ENCODE measurements at places on chromosomes 4 and X.
A peak's percentile ranks its signal among the peaks of the same experiment; 100 is the strongest.

DNA sequence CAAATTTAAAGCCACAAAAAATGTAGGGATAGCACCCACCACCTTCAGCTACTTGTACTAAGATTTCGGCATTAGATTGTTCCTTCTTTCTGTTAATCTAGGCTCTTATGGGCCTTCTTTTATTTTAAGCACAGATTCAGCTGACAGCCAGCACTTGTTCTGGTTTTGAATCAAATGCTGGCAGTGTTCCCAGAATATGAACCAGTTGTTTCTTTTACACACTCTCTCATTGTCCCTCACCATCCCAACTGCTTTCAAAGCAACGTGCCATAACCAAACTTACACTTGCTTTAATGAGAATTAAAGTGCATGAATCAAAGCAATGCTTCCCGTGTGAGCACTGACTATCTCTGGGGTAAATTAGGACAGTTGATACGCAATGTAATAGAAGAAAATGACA, 744.5 kb upstream of the FAM241A start:
- no peak for DNase-seq

- no peak for DNase-seq
Observed at GRCh38 chr4:171601091-171601490, 212.1 kb upstream of the GALNTL6 start.

DNA sequence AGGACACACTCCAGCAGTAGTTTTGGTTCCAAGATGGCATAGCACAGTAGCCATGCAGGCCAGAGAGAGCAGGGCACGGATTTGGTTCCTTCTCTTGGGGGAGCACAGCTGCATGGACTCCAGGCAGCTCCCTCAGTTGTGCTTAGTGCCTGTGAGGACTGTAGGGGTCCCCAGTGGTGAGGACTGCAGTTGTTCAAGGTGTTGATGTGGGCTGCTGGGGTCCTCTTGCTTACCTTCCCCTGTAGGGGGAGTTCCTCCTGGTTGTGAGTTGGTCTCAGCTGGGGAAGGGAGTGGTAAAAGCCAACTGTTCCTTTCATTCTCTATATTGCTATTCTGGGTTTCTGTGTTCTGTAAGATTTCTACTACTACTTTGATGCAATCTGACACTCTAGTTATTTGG, 606.5 kb downstream of the MAGEB5 start:
- DNase-seq, result no peak

GRCh38 chrX:2811271-2811670, 17.5 kb upstream of the GYG2 start:
- no peak for DNase-seq

DNA sequence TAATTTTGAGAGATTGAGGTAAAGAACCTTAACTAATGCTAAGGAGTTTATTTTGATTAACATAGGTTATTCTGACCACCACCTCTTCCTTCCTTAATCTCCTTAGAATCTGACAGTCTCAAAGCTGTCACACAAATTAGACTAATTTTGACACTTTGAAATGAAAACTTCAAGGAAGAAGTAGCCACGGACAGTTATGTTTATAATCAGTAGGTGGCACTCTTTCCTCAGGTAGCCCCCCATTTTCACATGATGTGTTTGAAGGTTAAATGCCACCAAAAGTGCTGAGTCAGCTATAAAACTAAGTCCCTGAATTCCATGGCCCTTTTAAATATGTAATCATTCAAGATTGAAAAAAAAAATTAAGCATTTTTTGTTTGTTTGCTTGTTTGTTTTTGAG, 22.4 kb downstream of the TMEM33 start:
- no peak for DNase-seq

DNA sequence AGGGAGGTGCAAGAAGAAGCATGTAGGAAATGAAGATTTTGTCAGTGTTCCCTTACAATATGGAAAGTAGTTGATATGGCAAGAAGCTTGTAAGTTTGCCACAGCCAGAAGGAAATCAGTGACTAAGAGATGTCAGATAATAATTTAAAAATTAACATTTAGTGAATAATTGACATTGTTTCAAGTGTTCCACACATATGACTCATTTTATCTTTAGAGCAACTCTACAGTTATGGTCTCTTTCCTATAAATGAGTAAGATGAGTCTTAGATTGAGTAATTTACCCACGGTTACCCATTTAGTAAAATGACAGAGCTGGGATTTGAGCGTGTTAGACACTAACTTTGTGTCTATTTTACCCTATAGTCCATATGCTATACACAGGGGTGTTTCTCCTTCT, 300.3 kb upstream of the IRS4 start:
- DNase-seq, result no peak

DNA sequence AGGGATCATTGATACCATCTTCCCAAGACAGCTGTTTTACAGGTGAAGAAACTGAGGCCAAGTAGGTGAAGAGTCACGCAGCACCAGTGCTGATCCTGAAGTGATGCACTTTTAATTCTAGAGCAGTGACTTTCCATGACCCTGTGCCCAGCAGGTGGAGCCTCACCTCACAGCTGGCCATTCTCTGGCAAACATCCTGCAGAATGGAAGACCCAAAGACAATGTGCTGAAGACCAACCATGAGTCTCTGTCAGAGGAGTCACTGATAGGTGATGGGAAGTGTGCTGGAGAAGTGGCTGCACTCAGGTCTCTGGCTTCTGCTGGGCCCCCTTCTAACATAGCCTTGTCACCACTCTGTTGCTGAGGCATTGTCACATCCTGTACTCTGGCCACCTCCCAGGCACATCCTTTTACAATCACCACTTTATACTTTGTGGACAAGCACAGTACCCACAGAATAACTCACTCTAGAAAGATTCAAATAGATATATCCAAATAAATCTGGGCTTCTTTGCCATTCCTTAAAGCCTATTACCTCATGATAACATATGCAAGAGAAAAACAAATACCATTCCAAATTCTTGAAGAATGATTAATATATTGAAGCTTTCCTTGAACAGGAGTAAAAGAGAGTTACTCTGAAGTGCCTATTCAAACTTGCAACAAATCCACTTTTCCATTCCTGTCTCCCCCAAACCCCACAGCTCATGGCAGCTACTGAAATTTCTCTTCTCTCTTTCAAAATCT, 64.1 kb upstream of the SCOC start:
- peak; percentile 26 for DNase-seq

DNA sequence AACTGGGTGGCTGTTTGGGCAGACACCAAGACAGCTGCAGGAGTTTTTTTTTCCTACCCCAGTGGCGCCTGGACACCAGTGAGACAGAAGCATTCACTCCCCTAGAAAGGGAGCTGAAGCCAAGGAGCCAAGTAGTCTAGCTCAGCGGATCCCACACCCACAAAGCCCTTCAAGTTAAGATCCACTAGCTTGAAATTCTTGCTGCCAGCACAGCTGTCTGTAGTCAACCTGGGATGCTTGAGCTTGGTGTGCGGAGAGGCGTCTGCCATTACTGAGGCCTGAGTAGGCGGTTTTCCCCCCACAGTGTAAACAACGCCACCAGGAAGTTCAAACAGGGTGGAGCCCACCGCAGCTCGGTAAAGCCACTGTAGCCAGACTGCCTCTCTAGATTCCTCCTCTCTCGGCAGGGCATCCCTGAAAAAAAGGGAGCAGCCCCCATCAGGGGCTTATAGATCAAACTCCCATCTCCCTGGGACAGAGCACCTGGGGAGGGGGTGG, 171.4 kb downstream of the ARHGEF9 start:
- no peak for DNase-seq

- DNase-seq, result peak; percentile 87
Observed at GRCh38 chr4:8428288-8429097, 12.0 kb downstream of the ACOX3 start.

DNA sequence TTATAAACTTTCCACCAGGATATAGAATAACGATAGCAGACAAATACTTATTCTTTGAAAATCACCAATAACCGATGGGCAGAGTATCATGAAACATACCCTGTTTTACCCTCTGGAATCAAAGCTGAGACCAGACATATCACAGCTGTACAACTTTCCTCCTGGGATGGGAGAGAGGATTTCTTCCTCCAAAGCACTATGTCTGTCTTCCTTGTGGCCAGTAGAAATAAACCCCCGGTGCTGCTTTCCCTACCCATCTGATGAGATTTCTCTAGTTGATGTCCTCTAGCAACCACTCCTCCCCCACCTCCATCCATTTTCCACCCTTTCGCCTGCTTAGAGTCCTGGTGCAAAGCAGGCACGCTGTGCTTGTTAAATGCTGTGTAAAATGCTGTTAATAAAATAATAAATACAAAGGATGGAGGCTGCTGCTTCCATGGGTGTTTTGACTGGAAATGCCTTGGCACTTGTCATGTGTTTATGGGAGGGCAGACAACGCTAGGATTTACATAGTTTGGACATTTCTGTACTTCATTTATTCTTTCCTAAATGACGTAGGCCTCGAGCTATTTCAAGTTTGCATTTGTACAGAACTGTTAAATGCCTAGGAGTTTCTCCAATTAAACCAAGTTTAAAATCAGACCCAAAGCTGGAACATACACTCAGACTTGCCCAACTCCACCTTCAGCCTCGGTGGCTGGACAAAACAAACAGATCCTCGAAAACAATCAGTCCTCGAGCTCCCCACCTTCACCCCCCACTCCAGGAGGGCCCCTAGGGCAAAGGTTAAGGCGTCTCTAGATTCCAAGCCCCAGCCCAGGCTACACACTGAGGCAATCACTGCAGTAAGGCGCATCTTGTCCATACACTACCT, 10.1 kb downstream of the BCOR start:
- peak; percentile 73 for DNase-seq

DNA sequence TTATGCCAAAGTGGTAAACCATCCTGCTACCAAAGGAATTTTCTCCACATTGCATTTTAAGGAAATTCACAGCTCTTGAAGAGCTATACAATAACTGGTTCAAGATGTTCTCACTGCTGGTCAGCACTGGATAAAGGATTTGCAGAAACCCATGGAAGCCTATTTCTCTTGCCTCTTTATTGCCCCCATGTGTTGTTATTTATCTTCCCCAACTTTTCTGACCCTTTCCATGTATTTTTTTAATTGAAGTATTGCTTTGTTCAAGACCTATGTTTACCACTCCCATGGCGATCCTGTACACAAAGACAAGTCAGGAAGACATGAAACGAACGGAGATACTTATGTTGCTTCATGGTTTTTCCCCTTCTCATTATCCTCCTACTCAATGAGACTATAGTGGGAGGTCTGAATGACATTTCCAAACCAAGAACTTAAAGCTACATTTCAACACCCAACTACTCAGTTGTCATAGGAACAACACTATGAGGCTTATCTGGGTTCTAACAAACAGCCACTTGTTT, 566.4 kb upstream of the DIPK2B start:
- DNase-seq, result no peak

DNA sequence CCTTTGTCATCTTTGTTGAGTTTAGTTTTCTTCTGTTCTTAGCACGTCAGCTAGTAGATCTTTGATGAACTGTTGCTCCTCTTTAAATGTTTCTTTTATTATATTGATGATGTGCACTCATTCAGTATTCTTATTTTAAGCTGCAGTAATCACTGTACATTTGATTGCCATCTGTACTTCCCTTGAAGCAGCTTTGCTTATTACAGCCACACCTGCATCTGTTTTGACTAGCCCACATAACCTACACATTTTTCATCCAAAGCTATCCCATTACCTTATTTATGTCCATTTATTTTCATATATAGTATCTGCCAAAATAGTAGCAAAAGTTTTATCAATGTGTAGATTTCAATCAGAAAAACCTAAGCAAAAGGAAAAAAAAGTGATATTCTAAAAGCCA, 23.9 kb upstream of the GUCY1B1 start:
- DNase-seq, result no peak

GRCh38 chr4:142707401-142707800, 138.7 kb downstream of the INPP4B start:
- no peak for DNase-seq

DNA sequence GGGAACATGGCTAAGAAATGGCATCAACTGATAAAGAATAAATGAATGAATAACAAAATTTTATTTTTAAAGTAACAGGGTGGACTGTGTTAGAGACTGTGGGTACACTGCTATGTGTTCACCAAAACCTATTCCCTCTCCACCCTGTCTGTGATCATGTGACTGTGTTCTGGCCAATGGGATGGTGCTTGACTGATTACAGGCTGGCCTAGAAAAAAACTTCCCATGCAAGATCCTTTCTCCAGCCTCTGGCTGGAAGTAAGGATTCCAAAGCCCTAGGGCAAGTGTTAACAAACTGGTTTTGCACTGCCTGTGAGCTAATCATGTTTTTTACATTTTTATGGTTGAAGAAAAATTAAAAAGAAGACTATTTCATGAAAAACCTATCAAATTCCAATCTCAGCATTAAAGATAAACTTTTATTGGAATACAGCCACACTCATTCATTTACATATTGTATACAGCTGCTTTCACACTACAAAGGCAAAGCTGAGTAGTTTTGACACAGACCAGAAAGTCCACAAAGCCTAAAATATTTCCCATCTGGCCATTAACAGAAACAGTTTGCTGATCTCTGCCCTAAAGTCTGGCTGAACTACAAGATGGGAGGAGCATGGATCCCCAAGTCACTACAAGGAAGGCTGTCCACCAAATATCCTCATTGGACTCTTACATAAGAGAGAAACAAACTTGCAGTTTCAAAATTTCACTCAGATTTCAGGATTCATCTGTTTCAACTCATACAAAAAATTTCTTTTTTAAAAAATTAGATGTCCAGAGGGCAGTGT, 133.2 kb downstream of the ARHGAP6 start:
- peak; percentile 44 for DNase-seq

- DNase-seq, result no peak
Observed at GRCh38 chr4:165375465-165375864, 3.3 kb upstream of the CPE start.

DNA sequence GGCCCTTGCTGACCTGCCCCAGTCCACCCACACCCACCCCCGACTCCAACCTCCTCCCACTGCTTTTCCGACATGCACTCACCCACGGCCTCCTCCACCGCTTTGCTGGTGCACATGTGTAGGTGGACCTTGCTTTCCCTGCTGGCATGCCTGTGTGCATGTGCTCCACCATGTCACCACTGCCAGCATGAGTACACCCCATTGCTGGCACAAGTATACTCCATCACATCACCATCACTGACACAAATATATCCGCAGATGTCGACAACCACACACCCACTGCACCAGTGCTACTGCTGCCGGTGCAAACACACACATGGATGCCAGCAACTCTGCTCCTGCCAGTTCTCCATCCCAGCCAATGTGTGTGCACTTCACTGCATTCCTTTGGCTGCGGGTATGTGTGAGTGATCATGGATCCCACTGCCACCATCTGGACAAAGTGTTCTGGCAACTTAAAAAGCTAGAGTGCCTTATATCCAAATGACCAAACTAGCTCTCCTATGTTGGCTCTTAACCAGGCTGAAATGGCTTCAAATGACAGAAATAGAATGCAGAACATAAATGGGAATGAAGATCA, 1072.3 kb downstream of the RAPGEF2 start:
- DNase-seq, result no peak

GRCh38 chrX:148530464-148531077, 30.2 kb downstream of the AFF2 start:
- peak; percentile 6 for DNase-seq

GRCh38 chr4:153535772-153536513, 69.8 kb downstream of the TMEM131L start:
- no peak for DNase-seq
